ENCODE measurements at places on chromosomes 7 and 10.

- no peak for DNase-seq
These were observed 30.2 kb downstream of the WDR86 start for GRCh38 chr7:151379534-151380198.

- DNase-seq = no peak
These were observed 219.5 kb upstream of the HPS1 start for GRCh38 chr10:98666276-98666675.

DNA sequence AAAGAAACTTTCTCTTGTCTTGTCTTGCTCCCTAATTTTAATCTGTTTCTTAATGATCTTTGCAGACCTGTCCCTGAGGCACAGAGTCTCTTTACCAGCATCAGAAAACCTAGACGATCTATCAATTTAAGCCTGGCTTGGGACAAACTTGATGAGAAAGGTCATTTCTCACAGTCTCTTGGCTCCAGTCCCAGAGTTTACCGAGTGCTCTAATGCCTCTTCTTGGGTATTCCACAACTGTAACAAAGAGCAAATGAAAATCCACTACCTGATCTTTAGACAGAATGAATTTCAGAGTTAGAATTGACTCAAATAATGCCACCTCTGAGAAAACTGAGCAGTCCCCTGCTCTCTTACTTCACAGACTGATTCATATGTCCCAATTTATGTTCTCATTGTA, 106.4 kb upstream of the DNAJB12 start:
- no peak for DNase-seq

DNA sequence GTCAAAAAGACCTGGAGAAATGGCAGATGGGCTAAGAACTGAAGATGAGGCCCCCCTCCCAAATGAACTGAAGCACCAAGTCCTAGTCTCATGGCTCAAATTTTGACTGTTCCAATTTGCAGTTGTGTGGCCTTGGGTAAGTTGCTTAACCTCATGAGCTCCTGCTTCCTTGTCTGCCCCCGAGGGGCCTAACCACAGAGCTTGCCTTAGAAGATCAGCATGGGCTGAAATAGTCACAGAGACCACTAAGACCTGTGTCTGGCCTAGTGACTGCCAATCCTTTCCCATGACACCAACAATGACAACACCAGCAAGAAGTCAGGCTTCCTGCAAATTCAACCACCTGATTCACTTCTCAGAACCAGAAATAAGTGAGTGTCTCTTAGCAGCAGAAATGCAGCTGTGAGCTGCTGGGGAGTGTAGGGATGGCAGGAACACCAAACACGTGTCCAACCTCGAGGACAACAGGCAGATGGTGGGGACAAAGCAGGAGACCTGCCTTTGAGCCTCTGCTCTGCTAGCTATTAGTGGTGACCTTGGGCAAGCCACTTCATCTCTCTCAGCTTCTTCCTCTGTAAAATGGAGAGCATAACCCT, 23.7 kb downstream of the CRHR2 start:
- DNase-seq = no peak

GRCh38 chr7:130880668-130881067, 146.7 kb upstream of the KLF14 start:
- no peak for DNase-seq

DNA sequence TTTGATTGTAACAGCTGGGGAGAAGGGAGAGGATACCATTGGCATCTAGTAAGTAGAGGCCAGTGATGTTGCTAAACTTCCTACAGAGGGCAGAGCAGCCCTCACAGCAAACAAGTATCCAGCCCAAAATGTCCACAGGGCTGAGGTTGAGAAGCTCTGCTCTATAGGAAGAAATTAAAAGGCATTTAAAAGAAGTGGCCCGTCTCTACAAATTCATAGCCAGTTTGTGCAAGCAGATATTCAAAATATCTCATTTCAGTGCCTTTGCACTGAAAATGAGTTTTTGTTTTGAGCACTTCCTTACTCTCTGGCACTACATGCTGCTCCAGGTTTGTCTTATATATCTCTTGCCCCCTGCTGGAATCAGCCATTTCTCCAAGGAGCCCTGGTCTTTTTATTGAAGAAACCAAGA, 330.0 kb downstream of the BBS9 start:
- no peak for DNase-seq

- DNase-seq = no peak
These were observed at the start of gene NKX1-2 for GRCh38 chr10:124450012-124450782. NKX1-2 (minus strand) TSS chr10:124450035; CDS start chr10:124449943, 92 bp downstream.

GRCh38 chr10:17086865-17087367, 42.7 kb downstream of the CUBN start:
- DNase-seq = no peak

DNA sequence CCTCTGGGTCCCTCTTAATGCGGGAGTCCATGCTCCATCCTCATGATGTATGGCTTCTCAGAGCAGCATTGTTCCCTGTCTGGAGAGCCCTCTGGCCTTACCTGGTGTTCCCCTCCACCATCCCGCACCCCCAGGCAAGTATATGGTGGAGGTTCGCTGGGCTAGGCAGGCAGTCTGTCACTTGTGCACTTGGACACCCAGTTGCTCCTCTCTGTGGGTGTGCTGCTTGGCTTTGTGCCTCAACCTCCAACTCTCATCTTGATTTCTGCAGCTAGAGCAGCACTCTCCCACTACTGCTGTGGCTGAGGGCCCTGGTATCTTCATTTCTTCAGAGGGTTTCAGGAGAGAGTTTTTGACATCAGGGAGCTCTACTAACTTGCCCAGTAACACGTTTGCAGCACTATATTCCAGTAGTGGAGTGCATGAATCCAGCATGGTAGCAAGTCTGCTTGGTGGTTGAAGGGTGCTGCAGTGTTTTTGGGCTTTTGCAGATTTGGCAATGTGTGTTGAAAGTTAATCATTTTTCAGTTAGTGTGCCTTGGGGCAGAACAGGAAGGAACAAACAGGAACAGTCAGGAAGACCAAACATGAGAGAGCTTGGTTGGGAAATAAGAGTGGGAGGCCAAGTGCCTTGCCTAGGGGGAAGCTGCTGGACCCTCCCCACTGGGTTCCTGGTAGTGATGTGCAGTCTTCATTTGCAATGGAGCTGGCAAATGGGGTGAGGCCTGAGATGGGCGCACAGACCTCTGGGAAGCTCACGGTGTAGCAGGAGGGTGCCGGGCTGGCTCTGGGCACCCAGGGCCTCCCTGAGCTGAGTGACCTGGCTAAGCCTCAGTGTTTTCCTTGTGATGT, 37.4 kb downstream of the TSPAN14 start:
- no peak for DNase-seq

DNA sequence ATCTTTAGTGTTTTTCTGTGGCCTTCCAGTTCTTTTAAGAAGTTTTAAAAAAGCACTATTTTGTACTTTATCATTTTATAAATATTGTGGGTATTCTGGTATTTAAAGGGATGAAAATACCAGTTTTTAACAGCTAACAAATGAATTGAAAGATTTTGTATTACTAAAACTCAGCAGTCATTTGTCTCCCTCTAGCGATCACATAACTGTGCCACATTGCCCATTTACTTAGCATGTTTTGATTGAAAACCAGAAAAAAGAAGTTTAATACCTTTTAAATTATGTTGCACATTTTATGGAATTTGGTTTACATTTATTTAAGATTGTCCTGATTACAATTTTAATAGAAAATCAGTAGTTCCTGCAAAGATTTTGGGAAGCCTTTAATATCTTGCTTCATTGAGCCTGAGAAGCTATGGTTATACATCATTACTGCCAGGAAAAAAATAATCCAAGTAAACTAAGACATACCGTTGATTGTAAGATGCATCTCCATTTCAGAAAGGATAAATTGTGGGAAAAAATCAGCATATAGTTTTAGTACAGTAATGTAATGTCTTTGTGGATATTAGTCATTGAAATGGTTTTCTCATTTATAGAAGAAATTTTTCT, 34.9 kb downstream of the TAX1BP1 start:
- DNase-seq = no peak

DNA sequence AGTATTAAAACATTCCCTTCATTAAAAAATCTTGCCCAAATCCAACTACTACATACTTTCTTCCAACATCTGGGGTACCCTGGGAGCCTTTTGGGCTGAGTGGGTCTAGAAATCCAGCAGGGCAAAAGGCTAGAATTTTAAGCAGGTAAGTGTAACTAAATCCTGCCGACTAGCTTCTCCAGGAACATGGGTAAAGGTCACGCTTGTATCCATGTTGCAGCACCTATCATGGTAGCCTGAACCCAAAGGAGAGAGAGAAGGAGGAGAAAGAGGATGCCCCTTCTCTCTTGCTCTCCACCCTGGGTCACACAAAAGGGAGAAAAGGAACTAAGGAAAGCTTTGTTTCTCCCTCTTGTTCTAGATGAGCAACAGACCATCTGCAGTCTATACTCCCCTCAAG, 53.3 kb downstream of the ZNF680 start:
- no peak for DNase-seq

- no peak for DNase-seq
These were observed 39.8 kb downstream of the MET start for GRCh38 chr7:116711790-116712189.

DNA sequence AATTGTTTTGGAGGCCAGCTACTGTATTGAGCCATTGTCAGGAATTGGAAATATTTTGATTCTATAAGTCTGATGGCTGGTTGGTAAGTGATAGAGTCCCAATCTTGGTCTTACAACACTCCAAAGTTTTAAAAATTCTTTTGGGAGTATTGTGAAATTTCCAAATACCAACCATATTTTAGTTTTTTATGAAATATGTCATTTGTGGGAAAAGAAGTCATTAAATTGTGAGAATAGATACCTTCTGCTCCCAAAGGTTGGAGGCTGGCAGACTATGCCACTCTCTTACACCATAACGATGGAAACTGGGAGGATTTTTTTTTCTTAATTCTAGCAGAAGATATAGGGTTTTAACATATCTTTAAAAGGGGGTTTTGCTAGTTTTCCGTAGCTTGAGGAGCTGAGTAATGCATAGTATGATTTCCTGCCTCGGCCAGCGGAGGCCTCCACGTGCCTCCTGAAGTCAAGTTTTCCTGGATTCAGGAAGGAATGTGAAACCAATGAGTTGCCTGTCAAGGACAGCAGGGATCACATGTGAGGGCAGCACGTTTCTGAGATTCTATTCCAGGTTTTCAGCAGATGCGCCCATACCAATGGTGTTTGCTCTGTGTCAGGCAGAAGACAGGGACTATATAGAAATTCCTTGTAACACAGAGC, 92.2 kb upstream of the LAMB4 start:
- DNase-seq = no peak

- no peak for DNase-seq
These were observed 23.4 kb upstream of the ABCB4 start for GRCh38 chr7:87498893-87499292.

DNA sequence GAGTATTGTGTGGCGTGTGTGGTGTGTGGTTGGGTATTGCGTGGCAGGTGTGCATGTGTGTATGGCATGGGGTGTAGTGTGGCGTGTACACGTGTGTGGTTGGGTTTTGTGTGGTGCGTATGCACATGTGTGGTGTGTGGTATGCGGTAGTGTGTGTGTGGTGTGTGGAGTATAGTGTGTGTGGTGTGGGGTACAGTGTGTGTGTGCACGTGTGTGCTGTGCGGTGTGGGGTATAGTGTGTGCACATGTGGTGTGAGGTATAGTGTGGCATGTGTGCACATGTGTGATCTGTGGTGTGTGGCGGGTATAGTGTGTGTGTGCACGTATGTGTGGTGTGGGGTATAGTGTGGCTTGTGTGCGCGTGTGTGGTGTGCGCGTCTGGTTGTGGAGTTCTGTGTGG, 20.9 kb upstream of the UTF1 start:
- DNase-seq = no peak

GRCh38 chr10:69726850-69727249, 74.9 kb upstream of the COL13A1 start:
- DNase-seq = no peak

GRCh38 chr10:18224626-18225445, 84.6 kb downstream of the CACNB2 start:
- no peak for DNase-seq

GRCh38 chr7:106720641-106721040, 59.7 kb upstream of the CCDC71L start:
- no peak for DNase-seq

GRCh38 chr7:34727464-34727995, 69.5 kb downstream of the NPSR1 start:
- DNase-seq = no peak

DNA sequence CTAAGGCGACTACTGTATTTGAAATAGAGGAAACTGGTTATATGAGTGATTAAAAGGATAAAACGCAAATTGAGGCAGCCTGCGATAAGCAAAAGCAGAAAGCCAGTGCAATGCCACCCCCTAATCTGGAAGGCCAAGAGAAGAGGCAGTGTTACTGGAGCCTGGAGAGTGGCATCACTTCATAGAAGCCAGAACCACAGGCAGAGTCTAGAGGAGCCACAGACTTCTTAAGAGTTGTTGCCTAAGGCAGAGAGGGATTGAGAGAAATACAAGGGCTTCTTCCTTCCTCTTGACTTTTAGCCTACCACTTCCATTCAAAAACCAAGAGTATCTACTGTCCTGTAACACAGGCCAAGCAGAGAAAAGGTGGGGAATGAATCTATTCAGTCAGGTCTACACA, 94.9 kb upstream of the SKAP2 start:
- no peak for DNase-seq

GRCh38 chr10:35637462-35637861, 4.6 kb downstream of the FZD8 start:
- no peak for DNase-seq

GRCh38 chr10:112803961-112804401, 146.1 kb upstream of the TCF7L2 start:
- DNase-seq = no peak

GRCh38 chr10:11144626-11145494, 127.2 kb downstream of the CELF2 start:
- DNase-seq = no peak

GRCh38 chr7:47428768-47429472, 153.0 kb downstream of the TNS3 start:
- no peak for DNase-seq

DNA sequence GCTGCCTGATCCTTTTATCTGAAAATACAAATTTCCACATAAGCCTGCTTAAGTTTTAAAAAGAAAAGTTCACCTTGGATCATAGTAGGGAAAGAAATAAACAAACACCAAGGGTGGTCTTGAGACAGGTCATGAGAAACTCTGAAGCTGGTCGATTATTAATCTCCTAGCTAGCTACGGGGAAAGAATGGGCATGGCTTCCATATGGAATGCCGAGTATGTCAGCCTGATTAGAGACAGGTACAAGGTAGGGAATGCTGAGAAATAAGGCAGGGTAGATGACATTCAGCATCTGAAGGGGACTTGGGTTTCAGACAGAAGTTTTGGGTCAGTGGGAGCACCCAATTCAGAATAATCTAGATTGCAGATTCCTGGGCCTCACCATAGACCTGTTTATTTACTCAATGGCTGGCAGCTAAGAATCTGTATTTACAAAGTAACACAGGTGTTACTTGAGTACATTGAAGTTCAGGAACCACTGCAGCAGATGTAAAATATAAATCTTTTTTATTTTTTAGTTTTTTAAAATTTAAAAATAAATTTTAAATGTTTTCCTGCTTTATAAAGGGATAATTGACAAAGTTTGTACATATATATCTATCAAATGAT, 49.0 kb downstream of the SCIN start:
- DNase-seq = no peak
